ENCODE measurements at places on chromosomes 16 and 17.

DNA sequence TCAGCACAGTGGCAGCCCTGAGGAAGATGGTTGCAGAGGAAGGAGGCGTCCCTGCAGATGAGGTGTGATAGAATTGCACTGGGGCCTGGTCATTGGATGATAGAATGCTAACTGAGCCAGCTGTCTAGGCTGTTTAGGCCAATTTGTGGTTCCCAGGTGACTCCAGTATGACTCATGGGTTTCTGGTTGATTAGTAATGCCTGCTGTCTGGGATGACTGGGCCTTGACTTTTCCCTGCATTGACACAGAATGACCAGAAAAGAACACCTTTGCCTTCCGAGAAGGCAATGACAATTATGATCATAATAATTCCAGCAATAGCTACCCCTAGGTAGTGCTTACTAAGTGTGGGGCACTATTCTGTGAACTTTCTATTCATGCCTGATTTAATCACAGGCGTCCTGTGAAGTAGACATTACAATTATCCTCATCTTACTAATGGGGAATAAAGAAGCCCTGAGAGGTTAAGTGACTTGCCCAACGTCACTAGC, 31.5 kb downstream of the USP43 start:
- no peak for DNase-seq

DNA sequence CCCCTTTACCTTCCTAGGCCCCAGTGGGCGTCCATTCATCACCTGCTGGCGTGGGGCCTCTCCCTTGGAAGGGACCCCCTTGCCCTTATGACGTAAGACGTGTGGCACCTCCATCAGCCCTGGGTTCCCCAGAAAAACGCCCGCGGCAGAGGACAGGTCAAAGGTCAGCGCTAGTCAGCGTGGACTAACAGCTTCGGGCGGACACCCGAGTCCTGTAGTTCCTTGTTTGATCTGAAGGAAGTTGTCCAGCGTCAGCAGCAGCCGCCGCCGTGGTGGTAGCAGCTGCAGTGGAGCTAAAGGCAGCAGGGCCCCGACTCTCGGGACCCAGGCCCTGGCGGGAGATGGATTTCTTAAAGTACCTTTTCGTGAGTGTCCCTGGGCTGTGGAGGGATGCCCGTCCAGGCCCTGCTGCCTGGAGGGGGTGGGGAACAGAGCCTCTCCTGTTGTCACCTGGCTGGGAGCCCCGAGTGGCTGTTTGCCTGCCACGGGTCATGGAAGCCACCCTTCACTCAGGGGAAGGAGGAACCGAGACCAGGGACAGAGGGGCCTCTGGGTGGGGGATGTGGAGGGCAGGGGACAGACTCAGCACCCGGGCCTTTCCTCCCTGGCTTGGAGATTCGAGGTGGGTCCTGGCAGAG, 123.6 kb downstream of the OR1D5 start:
- DNase-seq = no peak

GRCh38 chr16:23957287-23957686, 121.5 kb downstream of the PRKCB start:
- no peak for DNase-seq

- DNase-seq = no peak
Measured at GRCh38 chr17:14434506-14434905, 133.6 kb downstream of the HS3ST3B1 start.

DNA sequence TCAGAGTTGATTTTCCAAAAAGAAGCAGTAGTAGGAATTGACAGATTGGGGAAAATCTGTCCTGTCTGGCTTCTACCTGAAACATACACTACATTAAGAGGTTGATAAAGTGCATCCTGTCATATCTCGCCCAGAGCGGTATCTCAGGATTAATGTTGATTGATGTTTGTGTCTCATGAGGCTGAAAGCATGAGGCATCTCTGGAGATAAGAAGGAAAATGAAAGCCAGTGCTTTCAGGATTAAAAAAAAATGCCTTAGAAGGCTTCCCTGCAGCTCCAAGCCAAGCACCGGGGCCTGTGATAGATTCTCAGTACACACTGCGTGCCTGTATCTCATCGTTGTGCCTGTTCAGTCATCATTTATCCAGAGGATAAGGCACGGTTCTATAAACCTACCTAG, 26.4 kb upstream of the CD300E start:
- no peak for DNase-seq

GRCh38 chr16:12462426-12463280, 341.0 kb downstream of the CPPED1 start:
- no peak for DNase-seq

DNA sequence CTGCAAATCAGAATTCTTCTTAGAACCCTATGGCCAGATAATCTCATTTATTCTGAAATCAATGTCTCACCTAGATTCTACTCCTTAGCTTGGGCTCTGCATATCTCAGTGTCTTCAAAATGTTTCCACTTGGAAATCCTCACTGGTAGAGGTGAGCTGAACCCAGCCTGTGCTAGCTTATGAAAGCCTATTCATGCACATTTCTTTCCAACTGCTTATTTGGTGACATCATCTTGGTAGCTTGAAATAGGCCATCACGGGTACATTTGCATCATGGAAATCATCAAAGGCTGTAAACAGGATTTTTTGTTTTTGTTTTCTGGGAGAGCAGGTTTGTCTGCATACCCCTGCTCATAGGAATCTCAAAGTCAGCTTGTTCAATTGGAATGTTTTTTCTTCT, 130.8 kb downstream of the KCNJ18 start:
- DNase-seq = no peak

GRCh38 chr17:74125156-74125555, 78.3 kb upstream of the RPL38 start:
- DNase-seq = no peak

DNA sequence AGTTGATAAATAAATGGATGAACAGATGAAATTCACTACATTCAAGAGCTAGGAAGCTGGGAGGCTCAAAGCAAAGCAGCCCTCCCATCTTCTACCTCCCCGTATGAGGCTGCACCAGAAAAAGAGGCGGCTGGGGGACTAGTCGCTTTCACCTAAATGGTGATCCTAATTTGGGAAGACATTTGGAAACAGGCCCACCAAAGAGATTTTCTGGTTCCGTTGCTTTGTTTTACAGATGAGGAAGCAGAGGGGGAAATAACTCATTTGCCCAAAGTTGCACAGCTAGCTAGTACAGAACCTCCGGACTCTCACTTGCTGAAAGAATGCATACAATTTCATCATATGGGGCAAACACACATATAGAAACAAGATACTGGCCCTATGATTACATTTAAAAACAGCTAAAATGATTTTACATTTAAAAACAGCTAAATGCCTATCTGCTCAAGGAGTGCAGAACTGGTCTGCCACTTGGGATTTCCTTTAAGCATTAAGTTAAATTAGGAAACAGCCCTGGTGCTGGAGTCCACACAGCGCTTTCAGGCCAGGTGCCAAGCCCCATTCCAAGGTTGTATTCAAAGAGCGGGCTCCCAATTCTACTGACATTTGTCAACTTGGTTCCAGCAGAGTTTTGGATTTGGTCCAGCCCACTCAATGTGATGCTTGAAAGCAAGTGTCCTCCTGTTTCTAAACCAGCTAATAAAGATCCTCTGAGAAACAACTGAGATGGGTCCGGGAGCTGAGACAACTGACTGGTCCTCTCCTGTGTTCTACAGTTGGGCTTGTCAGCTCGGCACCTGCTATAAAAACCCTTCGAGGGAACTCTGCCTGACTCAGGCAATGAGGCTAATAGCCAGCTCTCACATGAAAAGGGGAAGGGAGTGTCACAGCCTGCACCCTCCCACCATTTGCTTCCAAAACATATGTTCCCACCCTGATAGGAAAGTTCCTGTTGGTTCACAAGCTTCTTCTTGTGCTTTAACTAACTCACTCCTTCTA, 11.7 kb downstream of the ERN1 start:
- no peak for DNase-seq

GRCh38 chr17:20282526-20283308, 184.6 kb downstream of the LGALS9B start:
- no peak for DNase-seq

- no peak for DNase-seq
Measured at GRCh38 chr17:51759260-51759659, 399.3 kb downstream of the CA10 start.

DNA sequence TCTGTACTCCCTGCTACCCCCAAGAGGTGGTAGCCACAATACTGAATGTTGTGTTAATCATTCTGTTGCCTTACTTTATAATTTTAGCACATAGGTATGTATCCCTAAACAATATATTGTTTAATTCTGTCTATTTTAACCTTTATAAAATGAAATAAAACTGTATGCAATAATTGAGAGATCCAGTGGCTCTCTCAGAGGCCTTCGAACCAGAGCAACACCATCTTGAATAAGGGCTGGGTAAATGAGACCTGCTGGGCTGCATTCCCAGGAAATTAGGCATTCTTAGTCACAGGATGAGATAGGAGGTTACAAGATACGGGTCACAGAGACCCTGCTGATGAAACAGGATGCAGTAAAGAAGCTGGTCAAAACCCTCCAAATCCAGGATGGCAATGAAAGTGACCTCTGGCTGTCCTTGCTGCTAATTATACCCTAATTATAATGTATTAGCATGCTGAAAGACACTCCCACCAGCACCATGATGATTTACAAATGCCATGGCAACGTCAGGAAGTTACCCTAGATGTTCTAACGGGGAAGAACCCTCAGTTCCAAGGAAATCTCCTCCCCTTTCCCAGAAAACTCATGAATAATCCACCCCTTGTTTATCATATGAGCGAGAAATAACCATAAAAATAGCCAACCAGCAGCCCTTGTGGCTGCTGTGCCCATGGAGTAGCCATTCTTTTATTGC, 2.0 kb upstream of the CANT1 start:
- no peak for DNase-seq

GRCh38 chr16:52114379-52114778, 432.6 kb downstream of the TOX3 start:
- DNase-seq = no peak

DNA sequence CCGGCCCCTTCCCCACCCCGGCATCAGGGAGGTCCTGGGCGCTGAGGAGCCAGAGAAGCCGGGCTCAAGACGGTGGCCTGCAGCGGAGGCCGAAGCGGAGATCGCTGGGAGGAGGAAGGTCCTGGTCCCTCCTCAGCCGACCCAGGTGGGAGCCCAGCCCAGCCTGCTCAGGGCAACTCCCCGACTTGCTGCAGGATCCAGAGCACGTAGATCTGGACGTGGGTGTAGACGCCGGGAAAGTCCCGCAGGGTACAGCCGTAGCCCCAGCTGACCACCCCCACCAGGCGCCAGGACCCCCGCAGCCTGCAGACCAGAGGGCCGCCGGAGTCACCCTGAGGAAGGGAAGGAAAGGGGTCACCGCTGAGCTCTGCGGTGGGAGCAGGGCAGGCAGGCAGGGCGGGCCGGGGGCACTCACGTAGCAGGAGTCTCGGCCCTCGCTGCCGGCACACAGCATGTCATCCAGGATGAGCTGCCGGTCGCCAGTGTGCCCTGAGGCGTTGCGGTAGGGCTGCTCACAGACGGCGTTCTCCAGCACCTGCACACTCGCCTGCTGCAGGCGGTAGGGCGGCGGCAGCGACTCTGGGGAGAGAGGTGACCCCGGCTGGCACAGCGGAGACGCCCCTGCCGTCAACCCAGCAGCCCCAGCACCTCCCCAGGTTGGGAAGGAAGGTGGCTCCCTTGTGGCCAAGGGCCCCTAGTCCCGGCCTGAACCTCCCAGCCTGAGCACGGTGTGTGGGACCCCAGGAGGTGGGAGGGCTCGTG, 5.4 kb downstream of the TPSD1 start:
- DNase-seq = no peak

DNA sequence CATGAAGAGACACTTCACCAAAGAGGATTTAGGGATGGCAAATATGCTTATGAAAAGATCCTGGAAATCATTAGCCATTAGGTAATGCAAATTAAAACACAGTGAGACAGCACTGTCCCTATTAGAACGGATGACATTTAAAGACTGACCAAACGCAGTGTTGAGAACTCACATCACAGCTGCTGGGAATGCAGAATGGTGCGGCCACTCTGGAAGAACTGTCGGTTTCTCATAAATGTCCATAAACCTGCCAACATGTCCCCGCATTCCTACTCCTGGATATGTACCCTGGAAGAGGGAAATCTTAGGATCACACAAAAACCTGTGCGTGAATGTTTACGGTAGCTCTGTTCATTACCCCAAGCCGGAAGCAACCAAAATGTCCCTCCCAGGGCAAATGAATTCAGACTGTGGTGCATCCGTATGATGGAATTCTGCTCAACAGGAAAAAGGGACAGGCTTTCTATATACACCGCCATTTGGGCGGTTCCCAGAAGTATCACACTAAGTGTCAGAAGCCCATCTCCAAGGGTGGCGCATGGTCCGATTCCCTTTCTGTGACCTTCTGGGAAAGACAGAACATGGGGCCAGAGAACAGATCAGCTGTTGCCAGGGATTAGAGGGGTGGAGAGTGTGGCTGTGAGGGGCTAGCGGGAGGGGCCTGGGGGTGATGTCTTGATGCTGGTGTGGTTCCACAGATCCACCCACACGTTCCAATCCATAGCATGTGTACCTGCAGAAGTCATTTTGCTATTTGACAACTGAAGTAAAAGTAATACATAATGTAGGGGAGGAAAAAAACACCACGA, 197.2 kb upstream of the CHMP6 start:
- DNase-seq = no peak

DNA sequence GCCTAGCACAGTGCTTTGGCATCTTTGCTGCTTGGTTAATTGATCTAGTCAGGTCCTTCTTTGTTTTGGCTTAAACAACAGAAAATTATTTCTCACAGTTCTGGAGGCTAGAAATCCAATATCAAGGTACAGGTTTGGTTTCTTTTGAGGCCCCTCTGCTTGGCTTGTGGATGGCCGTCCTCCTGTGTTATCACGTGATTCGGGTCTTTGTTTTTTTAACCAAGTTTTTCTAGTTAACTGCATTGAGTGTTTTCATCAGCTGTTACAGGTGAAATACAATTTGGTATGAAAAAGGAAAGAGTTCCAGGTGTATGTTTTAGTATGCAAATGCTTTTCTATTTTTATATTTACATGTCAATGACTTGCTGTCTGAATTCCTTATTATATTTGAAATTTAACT, 2.8 kb downstream of the NLK start:
- no peak for DNase-seq

DNA sequence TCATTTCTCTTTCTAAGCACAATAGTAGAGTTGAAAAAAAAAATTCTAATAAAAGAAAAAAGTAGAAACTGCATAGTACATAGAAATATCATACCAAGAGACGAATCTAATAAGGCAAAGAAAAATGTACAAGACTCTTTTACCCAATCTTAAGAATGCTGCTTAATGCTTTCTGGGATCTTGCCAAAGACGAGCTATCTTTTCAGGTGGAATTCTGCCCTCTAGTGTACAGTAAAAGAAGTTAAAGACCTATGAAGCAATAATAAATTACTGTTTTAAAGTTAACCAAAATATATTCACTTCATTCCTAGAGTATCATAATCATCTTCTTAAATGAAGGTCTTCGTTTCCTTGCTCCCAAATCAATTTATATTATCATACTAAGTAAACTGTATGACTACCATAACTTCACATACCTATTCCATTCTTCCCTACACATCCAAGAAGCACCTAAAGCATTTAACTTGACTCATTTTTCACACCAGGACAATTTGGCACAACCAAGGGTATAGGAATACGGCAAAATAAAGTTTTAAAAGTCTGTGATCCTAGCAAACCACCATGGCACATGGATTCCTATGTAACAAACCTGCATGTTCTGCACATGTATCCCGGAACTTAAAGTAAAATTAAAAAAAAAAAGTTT, 47.7 kb downstream of the CFDP1 start:
- DNase-seq = no peak
